ENCODE measurements at places on chromosomes 11 and 22. TPM values are rescaled to one million over a fixed set of nuclear protein-coding genes. Genes with fewer than 3 reads are reported as not detected.

The RAG1 gene
- polyA plus RNA-seq, result 1.4 TPM

- peaks cover 10% of the 10 kb centered on the region for H3K4me1 ChIP-seq
- H3K4me3 ChIP-seq, result no peak overlapping the region
- no peaks in the 10 kb centered on the region for H3K36me3 ChIP-seq
- no peak overlapping the region for H3K27ac ChIP-seq
- peak; percentile 27 for DNase-seq
- peaks cover 3% of the 10 kb centered on the region for H3K27me3 ChIP-seq
Measured at GRCh38 chr22:42399315-42400271, 32.6 kb downstream of the NFAM1 start.

The LINC01488 gene
- not detected for polyA plus RNA-seq

The CD6 gene
- 1.6 TPM for polyA plus RNA-seq

GRCh38 chr11:93606314-93606713 lies 55.2 kb upstream of the CEP295 start:
- H3K27me3 ChIP-seq, result no peaks in the 10 kb centered on the region
- H3K4me1 ChIP-seq, result peaks cover 10% of the 10 kb centered on the region
- no peaks in the 10 kb centered on the region for H3K36me3 ChIP-seq
- no peak for DNase-seq
